ENCODE measurements at places on chromosomes 1 and 21.

GRCh38 chr1:206000641-206001339, 2.4 kb downstream of the RAB7B start:
- DNase-seq, result no peak

- DNase-seq, result no peak
These were observed 963.4 kb upstream of the ADGRL4 start for GRCh38 chr1:79969886-79970285.

DNA sequence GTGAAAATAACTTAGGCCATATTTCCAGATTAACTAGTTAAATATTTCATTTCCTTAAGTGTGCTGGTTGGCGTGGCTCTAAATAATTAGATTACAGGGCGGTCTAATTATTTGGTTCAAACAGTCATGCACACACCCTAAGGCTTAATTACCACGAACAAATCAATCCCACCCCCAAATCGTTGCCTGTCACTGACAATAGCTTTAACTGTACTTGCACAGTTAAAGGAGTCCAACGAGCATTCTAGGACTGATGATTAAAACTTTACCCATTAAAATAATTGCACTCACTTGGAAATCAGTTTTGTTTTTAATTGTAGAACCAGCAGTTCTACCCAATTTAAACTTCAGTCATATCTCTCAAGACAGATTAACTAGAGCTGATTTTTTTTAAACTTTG, 1.5 kb upstream of the POU2F1 start:
- DNase-seq, result no peak

DNA sequence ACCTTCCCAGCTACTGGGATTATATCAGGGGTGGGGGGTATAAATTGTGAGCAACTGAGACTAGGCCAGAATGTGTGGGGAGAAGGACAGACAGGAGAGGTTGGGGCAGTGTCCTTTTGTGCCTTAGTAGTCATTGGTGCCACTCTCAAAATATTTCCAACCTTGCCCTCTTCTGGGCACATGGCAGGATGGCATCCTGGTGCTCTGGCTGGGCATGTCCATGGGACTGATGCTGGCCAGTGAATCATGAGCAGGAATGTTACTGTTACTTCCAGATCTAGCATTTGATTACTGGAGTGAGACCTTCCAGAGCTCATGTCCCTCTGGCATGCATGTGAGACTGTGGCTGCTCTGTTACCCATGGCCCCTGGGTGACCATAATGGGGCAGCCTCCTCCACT, 151.2 kb downstream of the MATN1 start:
- no peak for DNase-seq

DNA sequence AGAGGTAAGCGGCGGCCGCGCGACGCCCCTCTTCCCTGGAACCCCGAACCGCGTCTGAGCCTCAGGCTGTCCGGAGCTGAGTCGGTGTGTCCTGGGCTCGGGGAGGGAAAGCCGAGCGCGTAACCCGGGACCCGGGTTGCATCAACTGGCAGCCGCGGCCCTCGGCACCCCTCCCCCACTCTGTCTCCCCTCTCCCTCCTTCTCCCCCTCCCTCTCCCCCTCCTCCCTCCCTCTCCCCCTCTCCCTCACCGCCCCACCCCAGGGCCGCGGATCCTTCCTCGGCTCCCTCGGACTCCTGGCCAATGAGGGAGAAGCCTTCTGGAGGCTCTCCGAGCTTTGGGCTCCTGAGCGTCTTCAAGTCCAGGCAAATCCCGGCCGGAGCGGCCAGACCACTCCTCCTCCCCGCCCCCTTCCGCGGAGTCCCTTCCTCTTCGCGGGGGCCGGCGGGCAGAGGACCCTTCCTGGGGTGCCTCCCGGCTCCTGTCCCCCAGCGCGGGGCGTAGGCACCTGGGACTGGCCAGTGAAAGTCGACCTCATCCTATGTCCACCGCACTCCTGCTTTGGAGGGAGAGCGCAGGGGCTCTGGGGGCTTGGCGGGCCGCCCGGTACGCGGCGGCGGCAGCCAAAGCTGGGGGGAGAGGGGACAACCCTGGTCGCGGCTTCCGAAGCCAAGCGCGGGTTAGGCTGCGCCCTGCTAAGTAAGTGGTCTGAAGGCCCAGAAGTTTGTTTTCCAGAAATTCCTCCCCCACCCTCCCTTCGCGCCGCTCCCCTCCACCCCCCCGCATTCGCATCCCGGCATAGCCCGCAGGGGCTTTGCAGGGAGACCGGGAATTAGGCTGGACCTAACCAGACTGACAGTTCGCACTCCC, 850 bp downstream of the SESN2 start:
- DNase-seq, result peak; percentile 13

DNA sequence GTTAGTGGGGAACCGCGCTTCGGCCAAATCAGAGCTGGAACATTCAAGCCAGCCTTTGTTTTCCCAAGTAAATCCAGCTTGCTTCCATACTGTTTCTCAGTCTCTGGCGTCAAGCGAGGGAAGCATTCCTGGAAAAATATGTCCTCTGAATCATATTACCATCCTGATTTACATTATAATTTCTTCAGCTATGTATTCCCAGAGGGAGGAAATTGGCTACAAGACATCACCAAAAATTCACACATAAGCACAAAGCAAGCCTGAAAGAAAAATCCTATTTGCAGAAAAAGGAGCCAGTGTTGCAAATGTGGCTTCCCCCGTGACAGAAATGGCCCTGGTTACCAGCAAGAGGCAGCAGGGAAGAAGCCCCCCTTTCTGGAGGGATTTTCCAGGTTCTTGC, 233.3 kb downstream of the KCNJ6 start:
- no peak for DNase-seq

GRCh38 chr21:31293986-31294385, 50.1 kb downstream of the TIAM1 start:
- no peak for DNase-seq

DNA sequence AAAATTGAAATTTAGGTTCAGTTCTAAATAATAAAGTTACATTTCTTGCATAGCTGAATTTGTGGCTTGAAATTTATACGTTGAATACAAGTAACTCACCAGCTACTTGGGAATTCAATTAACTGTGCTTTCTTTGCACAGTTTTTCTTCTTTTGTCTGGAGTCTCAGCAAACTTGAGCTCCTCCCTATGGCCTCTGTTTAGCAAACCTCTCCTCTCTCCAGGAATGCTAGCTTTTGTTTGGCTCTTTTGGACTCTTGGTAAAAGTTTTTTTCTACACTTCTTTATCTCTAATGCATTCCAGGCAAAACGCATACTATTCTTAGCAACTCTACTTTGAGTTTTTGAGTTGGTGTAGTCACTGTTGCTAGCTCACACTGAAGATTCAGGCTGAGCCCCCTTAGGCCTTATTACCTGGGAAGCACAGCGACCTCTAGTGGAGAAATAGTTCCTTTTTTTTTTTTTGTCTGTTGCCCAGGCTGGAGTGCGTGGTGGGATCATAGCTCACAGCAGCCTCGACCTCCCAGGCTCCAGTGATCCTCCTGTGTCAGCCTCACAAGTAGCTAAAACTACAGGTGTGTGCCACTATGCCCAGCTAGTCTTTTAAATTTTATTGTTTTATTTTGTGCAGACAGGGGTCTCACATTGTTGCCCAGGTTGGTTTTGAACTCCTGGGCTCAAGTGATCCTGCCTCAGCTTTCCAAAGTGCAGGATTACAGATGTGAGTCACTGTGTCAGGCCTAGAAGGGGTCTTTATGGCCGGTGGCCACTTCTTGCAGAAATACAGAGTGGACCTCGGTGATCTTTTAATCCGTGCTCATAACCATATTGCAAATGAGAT, 61.7 kb downstream of the CASQ2 start:
- DNase-seq, result no peak

DNA sequence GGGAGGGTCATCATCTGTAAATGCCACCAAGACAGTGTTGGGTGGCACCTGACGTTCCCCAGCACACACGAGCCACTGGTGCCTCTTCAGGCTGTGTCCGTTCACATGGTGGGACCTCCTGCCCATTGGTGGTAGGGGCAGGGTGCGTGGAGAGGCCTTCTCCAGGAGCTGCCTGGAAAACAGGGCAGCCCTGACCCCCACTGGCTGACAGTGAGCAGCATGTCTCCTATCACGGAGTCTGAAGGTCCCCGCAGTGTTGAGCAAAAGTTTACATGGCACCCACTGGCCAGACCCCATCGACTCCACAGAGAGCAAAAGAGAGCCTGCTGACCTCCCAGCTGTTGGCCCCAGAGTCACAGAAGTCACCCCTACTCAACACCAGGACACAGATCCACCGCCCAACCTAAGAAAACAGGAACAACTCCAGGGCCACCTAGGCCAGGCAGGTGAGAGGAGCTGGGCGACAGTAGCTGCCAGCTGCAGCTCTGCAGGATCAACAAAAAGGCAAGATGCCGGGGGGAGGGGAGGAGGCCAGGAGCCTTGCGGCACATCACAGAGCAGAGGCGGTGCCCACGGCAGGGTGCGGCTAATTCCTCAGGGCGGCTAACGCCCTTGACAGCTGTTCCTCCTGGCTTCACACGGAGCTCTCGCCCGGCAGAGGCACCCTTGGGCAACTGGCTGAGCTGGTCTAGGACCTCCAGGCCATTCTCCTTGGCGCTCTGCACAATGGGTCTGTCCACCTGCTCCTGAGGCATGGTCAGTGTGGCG, 14.4 kb upstream of the IFI6 start:
- DNase-seq, result no peak

DNA sequence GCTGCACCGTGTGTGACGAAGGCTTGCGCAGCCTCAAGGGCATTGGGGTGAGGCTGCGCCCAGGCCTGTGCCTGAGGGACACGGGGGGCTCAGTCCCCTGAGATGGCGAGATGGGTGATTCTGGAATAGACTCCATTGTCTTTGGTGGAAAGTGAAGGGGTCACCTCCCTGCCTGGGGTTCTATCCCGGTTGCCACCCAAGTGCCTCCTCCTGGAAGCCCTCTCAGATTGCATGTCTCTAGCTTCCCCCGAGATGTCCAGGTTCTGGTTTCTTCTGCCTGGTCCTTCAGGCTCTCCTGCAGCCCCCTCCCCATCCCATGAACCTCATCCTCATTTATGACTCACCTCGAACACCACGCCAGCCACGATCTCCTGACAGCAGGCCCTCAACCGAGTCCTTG, 22.3 kb upstream of the MFN2 start:
- no peak for DNase-seq

DNA sequence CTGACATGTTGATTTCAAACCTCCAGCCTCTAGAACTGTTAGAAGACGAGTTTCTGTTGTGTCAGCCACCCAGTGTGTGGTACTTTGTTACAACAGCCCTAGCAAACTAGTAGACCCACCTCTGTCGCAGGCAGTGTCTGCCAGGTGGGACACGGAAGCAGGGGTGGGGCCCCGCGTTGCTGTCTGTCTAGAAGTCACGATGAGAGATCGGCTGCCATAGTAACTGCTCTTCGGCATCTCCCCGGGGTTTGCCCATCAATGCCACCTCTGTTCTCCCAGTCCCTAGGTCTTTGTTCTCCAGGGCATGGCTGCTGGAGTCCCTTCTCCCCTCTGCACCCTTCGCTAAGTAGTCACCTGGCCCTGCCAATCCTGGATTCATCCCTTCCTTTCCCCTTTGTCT, 15.2 kb upstream of the CLSTN1 start:
- DNase-seq, result no peak

- no peak for DNase-seq
These were observed 179.6 kb upstream of the ESRRG start for GRCh38 chr1:216902669-216903381.

Data from activated effector memory CD4-positive, alpha-beta T cell treated with Interleukin-2 at 50 U/mL for 16 hours (primary cell).